ENCODE measurements at places on chromosomes 5 and 9.
A peak's percentile ranks its signal among the peaks of the same experiment; 100 is the strongest.

DNA sequence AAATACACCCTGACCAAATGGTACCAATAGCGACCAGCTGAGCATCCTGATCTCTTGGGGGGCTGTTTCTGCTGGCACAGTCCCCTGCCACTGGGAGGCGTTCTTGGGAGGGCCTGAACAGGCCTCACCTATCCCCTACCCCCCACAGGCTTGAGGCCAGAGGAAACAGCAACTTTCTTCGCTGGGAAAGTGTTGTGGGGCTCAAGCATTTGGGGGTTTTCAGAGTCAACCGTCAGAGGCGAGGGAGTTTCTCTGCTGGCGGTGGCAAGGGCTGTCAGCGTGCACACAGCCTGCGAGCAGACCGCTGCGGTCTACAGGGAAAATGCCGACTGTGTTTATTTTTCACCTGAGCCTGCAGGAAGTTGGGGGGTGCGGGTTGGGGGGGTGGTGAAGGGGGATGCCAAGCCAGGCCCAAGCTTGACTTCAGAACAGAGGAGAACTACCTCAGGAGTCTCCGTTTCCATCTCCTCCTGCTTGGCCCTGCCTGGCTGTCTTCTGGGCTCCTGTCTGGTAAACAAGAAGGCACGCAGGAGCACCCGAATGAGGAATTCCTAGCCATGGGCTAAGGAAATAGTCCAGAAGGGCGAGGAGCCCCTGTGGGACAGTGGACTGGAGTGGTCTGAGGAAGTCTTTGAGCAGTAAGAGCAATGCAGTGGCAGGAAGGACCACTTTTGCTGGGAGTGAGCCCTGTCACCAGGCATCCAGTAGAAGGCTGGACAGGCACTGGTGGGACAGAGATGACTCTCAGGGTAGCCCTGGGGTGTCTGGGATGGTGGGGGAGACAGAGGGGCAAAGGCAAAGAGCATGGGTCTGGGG lies 18.1 kb downstream of the TCF7 start:
- peak; percentile 93 for DNase-seq

GRCh38 chr9:4741365-4742089 lies 525 bp upstream of the AK3 start:
- no peak for DNase-seq

GRCh38 chr9:35937227-35937626 lies 20.7 kb downstream of the OR2S2 start:
- DNase-seq = no peak

DNA sequence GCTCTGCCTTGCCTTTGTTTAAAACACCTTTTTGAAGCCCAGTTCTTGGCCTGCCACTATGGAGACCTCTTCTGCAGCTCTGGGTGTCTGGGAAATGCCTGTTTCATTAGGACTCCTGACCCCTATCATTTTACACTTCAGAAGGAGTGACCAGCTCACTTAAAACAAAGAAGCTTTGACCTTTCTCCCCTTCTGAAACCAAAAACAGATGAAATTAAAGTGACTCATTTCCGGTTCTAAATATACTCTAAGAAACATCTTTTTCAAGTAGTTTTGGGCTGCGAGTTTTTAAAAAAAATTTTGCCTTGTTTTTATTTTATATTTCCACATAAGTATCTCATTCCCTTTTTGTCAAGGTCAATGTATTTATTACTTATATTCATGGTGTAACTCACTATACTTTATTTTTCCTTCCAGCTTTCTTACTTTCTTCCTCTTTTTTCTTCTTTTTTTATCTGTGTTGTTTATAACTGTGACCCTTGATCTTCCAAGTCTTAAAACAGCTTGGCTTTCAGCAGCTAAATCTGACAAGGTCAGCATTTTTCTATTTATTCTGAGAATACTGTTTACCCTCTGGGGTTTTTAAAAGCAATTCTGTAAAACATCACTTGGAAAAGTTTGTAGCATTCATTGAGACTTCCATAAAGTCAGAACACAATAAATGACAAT lies 672.9 kb downstream of the NR2F1-AS1 start:
- DNase-seq = no peak

- DNase-seq = no peak
Measured at GRCh38 chr9:91060520-91061343, 259.1 kb downstream of the SYK start.

All from activated CD4-positive, alpha-beta T cell treated with anti-CD3 and anti-CD28 coated beads, Interleukin-2, amount 10 ng/mL, durations not matched to agents 24 days and 14 days (primary cell).